Activated CD4-positive, CD25-positive, alpha-beta regulatory T cell (primary cell): ENCODE measurements at places on chromosomes 6 and 20.

DNA sequence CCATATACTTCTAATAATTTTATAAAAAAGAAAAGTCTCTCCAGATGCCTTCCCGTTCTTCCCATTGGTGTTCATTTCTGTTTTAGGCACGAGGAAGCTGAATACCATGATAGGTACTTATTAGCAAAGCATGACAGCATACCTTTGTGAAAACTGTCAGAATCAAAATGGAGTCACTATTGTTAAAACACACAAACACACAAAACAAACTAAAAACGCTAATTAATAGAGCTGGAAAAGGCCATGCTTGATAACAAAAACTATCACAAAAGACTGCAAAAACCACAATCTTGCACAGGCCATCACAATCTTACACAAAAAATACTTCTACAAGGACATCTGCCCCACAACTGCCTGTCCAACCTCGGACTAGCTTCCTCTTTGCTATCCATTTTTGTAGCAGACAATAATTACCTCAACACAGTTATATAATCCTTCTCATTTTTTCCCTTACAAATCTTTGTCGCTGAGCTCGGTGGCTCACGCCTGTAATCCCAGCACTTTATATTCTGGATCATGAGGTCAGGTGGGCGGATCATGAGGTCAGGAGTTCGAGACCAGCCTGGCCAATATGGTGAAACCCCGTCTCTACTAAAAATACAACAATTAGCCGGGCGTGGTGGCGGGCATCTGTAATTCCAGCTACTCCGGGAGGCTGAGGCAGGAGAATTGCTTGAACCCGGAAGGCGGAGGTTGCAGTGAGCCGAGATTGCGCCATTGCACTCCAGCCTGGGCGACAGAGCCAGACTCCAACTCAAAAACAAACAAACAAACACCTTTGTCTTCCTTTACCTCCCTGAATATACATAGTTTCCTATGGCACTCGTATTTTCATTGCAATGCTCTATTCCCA lies 3.2 kb upstream of the ABT1 start:
- no peak for DNase-seq

GRCh38 chr6:80196906-80197305 lies 90.4 kb downstream of the BCKDHB start:
- no peak for DNase-seq

DNA sequence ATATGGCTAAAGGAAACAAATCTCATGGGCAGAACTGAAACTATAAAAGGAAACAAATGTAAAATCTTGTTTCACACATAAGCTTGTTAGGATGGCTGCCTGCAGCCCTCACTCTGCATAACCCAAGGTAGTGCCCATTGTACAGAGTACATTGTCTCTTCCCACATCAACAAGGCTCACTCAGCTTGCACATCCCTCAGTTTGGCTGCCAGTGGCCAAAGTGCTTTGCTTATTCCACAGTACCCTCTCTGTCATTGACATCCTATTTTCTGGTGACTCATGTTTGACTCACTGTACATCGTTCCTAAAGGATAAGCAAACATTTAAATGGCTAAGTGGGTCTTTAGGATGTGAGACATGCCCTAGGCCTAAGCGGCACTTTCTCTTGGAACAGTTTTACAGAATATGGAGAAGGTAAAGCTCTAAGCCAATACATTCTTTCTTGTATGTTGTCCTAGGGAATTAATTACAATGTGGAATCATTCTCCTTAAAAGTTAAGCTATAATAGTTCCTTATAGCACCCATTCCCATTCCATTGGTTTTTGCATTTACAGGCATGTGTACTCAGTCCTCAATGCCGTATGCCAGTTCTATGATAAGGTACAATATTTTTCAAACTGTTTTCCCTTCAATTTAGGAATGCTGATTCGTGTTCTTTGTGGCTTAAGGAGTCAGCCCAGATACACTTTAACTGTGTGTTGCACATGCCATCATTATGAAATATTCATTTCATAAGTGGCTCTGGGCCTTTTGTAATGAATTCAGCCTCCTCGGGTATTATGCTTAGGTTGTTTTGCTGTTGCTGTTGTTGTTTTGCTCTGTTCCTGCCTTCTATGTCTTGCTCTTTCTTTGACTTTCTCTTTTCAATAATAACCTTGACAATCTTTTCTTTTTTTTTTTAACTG lies 5.5 kb downstream of the ANKEF1 start:
- DNase-seq, result no peak

DNA sequence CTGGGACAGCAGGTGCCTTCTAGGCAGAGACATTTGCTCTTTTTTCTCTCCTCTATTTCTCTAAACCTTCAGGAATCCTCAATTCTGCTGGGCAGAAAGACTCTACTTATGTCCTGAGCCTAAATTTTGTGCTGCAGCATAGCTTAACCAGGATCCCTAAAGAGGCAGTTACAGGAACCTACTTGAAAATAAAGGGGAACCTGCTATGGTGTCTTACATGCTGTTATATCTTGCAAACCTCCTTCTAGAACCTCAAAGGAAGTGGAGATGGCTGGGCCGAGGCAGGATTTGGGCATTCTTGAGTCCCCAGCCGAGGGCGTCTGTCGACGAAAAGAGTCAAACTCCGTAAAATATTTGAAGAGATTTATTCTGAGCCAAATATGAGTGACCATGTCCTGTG lies 17.1 kb upstream of the GMNN start:
- DNase-seq, result no peak

DNA sequence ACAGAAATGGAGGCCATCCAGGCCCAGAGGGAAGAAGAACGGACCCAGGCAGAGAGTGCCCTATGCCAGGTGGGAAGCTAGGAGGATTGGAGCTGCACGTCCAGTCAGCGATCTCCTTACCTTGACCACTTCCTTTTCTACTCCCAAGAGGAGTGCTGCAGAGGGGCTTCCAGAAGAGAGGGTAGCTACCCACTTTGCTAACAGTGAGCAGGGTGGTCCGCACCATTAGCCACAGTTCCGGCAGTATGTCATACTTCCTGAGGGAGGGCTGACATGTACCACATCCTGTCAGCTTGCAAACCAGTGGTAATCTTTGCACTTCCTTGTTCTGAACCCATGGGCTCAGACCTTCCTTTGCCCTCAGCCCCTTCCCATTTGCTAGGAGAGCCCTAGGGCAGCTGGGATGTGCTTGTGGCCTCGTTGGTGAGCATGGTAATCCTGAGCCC lies 35.4 kb downstream of the CEP250 start:
- DNase-seq, result no peak

DNA sequence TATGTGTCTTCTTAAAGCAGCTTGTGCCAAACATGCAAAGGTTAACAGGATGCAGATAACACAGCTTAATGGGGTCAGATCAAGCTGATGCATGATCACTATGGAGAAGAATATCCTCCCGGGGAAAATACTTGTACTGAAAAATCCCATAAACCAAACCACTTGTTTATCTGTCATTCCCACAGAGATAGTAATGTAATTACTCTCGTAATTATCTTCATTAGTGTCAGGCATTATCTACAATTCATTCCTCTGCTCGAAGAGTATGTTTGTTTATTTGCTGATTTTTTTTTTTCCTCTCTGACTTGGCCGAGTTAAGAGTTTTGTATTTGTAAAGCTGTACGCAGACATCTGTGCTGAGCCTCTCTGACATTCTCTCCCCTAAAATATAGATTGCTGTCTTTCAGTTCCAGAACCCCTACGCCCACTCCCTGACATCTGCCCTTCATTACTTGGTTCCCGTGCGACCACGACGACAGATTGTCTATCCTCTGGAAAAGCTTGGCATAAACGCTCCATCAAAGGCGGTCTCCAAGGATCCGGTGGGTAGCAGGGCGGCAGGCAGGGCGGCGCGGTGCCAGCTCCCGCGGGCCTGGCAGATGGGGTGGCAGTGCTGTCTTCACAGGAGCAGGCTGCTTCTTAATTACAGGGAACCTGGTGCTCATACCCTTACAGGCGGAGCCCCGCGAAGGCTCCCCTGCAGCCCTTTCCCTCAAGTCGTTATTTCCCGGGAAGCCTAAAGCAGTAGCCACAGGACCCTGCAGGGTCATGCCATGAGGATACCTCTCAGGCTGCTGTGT lies 147.2 kb downstream of the CFAP61 start:
- no peak for DNase-seq
